ENCODE measurements at places on chromosomes 1 and 21.

- no peak overlapping the region for H3K4me3 ChIP-seq
- H3K27me3 ChIP-seq: no peaks in the 10 kb centered on the region
- no peak for DNase-seq
- H3K36me3 ChIP-seq: no peaks in the 10 kb centered on the region
These were observed 508.3 kb upstream of the B3GALT2 start for GRCh38 chr1:193694741-193695140.

DNA sequence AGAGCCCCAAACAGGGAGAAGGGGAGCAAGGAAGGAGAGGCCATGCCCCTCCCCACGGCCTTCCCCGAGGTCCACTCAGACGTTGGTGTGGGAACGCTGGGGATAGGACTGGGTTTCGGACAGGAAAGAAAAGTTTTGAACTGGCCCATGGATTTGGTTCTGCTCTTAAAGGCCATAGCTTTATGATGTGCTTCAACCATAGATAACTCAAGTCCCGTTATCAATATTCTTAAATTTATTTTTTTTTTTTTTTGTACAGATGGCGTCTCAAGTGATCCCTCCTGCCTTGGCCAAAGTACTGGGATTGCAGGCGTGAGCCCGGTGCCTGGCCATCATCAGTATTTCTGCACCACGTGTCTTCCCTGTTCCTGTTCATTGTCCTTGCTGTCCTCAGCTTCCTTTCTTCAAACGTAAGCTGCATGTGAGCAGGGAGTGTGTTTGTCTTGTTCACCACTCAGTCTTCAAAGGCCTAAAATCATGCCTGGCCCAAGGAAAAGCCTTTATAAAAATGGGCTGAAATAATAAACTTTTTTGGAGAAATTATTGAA lies 820 bp upstream of the KRTAP10-1 start:
- no peak for DNase-seq
- no peaks in the 10 kb centered on the region for H3K36me3 ChIP-seq
- no peak overlapping the region for H3K4me3 ChIP-seq
- no peak overlapping the region for H3K27ac ChIP-seq

DNA sequence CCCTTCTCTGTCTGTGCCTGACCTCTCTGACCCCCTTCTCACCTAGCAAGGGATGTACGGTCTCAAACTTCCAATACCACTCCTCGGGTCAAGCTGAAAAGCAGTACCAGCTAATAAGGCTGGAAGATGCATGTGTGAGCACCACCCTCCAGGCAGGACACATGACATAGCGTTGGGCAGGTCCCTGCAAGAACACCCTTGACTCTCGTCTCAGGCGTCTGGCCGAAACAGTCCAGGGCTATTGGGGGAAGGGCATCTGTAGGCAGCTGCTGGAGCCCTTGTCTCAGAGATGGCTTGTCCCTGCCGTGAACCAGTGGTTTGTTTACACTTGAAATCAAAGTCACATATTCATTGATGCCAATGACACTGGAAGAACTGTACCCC lies 56.5 kb downstream of the CD46 start:
- H3K27me3 ChIP-seq: no peaks in the 10 kb centered on the region
- peak overlapping the region; percentile 73 for H3K27ac ChIP-seq
- H3K36me3 ChIP-seq: peaks cover 7% of the 10 kb centered on the region
- peak overlapping the region; percentile 7 for H3K4me3 ChIP-seq

DNA sequence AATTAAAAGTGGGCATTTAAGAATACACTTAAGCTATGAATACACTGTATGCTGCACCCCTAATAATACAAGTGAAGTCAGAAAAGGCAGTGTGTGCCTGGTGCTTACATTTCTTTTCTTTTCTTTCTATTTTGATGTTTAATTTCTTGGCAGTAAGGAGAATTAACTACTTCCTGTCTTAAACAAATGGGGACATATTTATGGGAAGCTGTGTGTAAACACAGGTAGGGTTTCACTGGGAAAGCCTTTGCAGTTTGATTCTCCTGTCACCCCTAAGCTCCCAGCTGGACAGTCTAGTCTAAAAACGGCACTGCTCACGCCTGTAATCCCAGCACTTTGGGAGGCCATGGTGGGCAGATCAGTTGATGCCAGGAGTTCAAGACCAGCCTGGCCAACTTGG lies 146.0 kb downstream of the MIS18A start:
- H3K27me3 ChIP-seq: no peaks in the 10 kb centered on the region
- H3K4me3 ChIP-seq: no peak overlapping the region
- H3K36me3 ChIP-seq: no peaks in the 10 kb centered on the region

GRCh38 chr21:36436829-36437744 lies 42.8 kb downstream of the CLDN14 start:
- H3K27ac ChIP-seq: no peak overlapping the region
- no peak overlapping the region for H3K4me3 ChIP-seq
- no peaks in the 10 kb centered on the region for H3K4me1 ChIP-seq

DNA sequence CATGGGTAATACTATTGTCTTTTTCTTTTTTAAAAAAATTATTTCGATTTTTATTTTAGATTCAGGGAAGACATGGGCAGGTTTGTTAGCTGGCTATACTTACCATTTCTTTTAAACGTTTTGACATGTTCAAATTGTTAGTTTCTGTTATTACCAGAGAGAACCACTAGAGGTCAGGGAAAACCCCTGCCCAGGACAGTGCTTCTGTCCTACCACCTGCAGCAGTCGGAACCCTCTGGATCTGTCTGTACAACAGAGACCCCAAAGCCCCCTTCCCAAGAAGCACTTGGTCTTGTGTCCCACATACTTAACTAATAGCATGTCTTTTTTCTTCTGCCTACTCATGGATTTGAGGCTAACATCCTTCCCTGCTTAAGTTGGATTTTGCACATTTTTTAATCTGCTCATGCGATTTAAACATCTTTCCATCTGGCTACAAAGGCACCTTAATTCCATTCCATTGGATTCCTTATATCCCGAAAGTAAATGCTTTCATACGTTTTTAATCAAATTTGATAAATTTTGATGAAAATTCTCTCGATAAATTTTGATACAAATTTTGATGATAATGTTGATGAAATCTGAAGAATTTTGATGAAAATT lies 10.0 kb upstream of the C1orf115 start:
- no peak overlapping the region for H3K27ac ChIP-seq
- no peaks in the 10 kb centered on the region for H3K36me3 ChIP-seq
- no peaks in the 10 kb centered on the region for H3K4me1 ChIP-seq
- no peaks in the 10 kb centered on the region for H3K27me3 ChIP-seq

GRCh38 chr1:10433790-10434189 lies 3.6 kb downstream of the CENPS start:
- H3K4me1 ChIP-seq: peaks cover 5% of the 10 kb centered on the region
- no peak for DNase-seq
- no peaks in the 10 kb centered on the region for H3K27me3 ChIP-seq
- H3K4me3 ChIP-seq: no peak overlapping the region
- H3K27ac ChIP-seq: no peak overlapping the region
- no peaks in the 10 kb centered on the region for H3K36me3 ChIP-seq

GRCh38 chr1:156662005-156662799 lies 15.0 kb downstream of the NES start:
- no peak for DNase-seq
- H3K36me3 ChIP-seq: no peaks in the 10 kb centered on the region
- no peaks in the 10 kb centered on the region for H3K27me3 ChIP-seq
- peaks cover 39% of the 10 kb centered on the region for H3K4me1 ChIP-seq
- peak overlapping the region; percentile 86 for H3K27ac ChIP-seq

DNA sequence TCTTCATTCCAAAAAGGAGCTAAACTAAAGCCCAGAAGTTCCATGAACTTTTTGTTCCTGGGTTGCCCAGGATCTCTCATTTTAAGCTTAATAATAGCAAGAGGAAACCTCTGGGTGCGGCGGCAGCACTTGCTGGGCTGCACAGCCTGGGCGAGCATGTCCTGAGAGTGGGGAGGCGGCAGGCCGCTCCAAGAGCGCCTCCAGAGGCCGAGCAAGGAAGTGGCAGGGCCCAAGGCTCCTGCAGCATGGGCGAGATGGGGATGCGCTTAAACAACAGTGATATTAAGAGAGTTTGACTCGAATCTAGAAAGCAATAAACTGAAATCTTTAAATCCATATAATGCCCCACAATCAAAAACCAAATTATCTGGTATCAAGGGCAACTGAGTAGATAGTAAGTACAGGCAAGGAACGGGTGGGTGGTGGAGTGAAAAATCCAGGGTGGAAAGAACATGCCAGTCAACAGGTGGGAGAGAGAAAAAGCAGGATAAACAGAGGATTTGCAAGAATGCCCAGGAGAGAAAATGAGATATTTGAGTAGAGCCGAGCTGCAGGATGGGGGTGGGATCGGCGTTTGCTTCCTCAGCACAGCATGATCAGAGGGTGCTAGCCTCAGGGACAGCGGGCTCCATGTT lies 14.1 kb upstream of the TNR start:
- H3K36me3 ChIP-seq: no peaks in the 10 kb centered on the region
- H3K27ac ChIP-seq: no peak overlapping the region

All from breast epithelium (tissue), 4 donors.